ENCODE measurements at places on chromosomes 6 and 20.

DNA sequence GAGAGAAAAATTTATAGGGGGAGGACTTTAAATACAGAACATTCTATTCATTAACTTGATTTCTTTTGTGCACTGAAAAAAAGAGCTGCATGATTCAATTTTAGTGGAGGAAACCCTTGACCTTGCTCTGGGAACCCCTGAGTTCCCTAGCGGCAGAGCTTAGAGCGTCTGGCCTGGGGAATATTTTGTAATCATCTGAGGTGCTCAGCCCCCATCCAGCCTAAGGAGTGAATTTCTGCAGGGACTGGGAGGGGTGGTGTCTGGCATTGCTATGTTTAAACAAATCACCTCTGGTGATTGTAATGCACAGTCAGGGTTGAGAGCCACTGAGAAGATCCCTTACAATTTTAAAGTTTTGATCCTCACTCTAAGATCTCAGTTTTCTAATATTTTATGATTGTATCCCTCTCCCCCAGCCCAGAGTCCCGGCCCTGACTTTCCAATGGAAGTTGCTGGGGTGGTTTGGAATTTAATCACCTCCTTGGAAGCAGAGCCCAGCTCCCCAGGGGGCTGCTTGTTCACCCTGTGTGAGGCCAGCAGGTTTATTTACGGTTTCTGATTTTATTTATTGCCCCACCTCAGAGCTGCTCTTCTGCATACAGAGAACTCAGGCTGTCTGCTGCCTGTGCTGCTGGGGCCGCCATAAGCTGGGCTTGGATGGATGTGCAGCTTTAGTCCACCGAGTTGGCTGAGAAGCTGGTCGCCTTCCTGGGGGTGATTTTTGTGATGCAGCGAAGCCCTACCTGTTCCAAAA lies 263.1 kb downstream of the LRFN2 start:
- no peak for DNase-seq

- DNase-seq = no peak
These were observed 54.0 kb upstream of the PTPRK start for GRCh38 chr6:128574402-128574801.

- DNase-seq = no peak
These were observed 361.2 kb downstream of the UTRN start for GRCh38 chr6:144646093-144647056.

- DNase-seq = no peak
These were observed 663.5 kb downstream of the EPM2A start for GRCh38 chr6:145071836-145072235.

DNA sequence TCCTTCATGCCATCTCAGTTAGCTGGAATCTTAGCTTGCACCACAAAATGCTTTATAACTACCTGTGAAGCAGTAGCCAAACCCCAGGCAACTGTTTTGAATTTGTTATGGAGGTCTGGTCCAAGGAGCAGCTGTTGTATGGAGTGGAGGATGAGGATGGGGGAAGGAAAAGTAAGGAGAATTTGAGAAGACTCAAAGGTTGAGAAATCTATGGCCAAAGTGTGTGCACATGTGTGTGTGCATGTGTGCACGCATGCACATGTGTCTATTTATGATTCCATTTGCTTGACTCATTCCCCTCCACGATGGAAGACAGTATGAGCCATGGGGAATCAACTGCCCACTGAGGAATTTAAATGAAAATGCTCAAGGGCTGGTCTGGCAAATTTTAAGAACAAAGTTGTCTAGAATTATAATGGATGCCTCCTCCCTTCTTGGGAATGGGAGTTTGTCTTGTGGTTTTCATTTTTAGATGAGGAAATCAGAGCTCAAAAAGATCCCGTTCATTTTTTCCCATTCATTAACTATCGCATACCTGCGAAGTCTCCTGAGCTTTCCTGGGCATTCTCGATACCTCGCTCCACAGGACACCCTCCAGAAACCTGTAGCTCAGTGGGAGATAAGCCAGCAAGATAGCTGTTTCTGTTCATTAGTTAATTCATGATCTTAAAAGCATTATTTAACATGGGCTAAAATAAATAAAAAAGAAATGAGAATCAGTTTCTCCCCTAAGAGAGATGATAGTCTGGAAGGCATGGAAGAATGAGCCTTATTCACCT lies 152.3 kb upstream of the NEDD9 start:
- peak; percentile 48 for DNase-seq

GRCh38 chr6:168834042-168834587 lies 393.1 kb downstream of the SMOC2 start:
- DNase-seq = no peak

Data from SJSA1 (cell line).